Panc1 (cell line): ENCODE measurements at places on chromosomes 7 and 10.

- no peak for DNase-seq
Observed at GRCh38 chr7:137003566-137003965, 135.1 kb downstream of the CHRM2 start.

DNA sequence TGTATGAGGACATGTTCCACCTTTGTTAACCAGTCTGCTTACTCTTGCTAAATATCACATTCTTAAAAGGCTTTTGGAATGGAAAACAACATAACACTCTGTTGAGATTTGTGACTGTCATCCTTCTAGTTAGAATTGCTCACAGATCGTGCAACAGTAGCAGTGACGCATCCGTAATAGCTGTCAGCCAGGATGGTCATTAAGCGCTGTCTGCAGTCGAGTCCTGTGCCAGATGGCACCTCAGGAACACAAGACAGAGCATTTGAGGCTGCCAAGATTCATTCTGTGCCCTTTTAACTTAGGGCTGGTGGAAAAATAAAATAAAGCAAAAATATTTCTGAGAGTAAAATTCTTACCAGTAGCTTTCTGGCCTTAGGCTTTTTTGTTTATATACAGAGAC, 348.6 kb downstream of the ANKRD7 start:
- DNase-seq = no peak

- DNase-seq = no peak
Observed at GRCh38 chr7:127114742-127115265, 137.9 kb downstream of the GRM8 start.

- DNase-seq = no peak
Observed at GRCh38 chr10:47366731-47367460, 17.2 kb downstream of the ZNF488 start.

GRCh38 chr7:4123346-4123745, 558.7 kb upstream of the FOXK1 start:
- DNase-seq = no peak

DNA sequence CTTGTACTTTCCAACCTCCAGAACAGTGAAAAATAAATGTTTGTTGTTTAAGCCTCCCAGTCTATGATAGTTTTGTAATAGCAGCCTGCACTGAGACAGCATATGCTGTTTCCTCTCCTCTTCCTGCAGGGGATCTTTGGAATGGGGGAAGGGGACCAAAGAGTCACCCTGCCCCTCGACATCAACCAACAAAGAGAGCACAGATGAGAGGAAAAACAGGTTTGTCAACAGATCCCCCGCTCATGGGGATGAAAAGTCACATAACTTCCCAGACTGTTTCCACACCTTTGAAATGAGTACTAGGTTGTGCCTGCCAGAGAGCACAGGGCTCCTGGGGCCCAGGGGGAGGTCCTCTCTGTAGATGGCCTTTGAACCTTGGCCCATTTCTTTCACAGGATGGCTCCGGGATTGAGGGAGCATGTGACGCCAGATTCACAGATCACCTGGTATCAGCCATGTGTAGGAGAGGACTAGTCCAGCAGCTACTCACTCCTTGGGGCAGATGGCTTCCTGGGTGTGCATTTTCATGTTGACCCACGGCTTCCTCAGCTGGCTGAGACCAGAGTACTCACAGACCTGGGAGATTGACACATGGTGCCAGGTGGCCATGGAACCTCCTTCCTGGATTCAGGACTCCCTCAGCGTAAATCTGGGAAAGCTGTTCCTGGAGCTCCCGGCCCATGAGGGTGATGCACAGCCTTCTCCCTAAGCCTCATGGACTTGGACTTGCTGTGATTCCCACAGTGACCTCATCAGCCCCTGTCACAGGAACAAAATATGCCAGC, 125.6 kb downstream of the CXCL12 start:
- no peak for DNase-seq

DNA sequence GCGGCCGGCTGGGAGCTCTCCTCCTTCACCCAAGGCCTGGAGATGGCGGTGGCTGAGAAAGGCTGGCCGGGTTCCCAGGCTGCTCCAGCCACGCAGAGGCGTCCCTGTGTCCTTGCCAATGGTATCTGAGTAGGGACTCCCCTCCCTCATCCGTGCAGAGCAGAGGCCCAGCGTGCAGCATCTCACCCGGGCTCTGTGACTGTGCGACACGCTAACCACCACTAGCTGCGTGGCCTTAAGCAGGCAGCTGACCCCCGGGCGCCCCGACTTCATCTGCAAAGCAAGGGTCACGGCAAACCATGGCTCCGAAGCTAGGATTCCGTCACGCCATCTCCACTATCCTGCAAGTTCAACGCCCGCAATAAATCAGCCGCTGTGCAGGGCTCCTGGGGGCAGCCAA, 47.2 kb upstream of the TNRC18 start:
- no peak for DNase-seq

GRCh38 chr7:18345641-18346234, 149.8 kb upstream of the HDAC9 start:
- peak; percentile 43 for DNase-seq

DNA sequence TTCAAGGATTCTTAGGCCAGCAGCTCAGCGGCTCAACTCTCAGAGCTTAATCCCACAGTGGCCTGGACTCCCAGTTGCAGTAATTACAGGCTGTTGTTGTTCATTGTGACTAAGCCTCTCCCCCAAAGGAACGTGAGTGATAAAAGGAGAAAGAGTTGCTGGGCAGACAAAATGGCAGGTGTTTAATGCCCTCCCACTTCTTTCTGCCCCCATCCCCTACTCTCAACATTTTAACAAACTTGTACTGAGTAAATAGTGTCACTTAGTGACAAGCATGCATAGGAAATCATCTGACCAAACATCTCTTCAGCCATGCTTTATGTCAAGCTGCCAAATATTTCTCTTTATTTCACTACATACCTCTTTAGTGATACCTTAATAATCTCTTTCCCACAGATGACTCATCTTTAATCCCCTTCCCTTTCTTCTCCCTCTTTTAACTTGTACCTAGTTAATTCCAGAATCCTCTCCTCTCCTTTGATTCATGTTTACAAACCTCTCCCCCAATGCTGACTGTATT, 12.4 kb upstream of the MTERF1 start:
- no peak for DNase-seq

DNA sequence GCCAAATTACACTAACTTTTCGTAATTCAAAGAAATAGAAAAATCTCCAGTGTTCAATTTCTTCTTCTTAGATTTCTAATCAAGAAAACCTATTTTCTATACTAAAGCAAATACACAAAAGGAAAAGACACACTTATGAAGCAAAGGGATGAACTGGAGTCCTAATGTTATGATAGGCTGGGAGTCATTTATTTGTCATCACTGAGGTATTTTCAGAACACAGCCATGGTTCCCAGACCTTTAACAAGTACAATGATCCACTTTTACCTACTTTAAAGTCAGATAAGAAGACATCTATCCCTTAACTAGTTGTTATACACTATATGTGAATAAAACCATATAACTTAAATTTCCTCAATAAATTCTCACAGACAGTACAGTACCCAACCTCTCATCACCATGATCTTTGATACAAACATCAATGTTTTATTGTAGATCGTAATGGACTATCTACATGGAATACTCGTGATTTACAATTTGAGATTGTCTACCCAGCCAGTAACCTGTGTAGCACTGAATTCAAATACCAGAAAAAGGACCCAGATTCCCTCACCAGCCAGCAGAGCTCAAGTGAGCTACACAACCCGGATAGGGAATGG, 12.5 kb downstream of the ASNS start:
- no peak for DNase-seq

DNA sequence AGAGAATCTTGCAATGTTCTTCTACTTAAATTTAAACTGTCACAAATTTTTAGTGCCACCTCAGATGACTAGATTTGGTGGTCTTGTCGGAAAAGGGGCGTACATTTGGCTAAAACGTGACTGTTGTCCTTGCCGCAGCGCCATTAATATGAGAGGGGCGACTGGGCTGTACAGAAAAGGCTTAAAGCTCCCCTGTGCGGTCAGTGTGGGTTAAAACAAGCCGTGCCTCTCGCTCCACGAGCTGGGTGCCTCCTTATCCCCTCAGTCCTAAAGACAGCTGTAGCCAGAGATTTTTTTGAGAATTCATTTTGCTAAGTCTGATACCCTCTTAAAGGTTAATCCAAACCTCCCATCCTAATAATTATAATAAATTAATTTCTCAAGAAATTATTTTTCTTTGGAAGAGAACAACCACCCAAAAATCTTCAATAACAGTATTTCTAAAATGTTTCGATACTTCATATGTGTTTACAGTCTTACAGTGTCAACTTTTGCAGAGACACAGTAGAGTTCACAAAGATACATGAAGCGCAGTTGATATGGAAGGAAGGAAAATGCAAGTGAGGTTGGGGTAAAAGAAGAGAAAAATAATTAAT, 68.6 kb downstream of the C7orf25 start:
- no peak for DNase-seq
